Fibroblast of skin of scalp (primary cell): ENCODE measurements at places on chromosomes 12 and 14.
A peak's percentile ranks its signal among the peaks of the same experiment; 100 is the strongest.

DNA sequence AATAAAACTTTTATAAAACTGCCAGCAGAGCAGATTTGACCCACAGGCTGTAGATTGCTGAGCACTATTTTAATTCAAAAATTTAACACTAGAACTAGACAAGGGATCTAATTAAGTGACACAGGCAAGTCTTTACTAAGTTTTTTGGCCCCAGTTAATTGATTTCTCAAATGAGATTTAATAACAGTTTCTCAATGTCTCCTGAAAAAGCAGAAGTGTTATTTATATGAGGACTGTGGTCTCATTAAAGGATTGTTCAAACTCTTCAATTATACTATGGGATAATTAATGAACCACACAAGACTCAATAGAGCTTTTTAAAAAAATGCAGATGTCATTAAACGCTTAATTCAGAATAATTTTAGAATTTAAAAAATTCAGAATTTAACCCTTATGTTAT, 1.9 kb downstream of the HEATR5A start:
- no peak for DNase-seq

- no peak for DNase-seq
Observed at GRCh38 chr14:92568621-92569479, 55.3 kb downstream of the RIN3 start.

- no peak for DNase-seq
Observed at GRCh38 chr14:36522972-36523715, 3.1 kb upstream of the NKX2-1 start.

- peak; percentile 76 for DNase-seq
Observed at GRCh38 chr14:103109535-103110441, 13.5 kb upstream of the TNFAIP2 start.

DNA sequence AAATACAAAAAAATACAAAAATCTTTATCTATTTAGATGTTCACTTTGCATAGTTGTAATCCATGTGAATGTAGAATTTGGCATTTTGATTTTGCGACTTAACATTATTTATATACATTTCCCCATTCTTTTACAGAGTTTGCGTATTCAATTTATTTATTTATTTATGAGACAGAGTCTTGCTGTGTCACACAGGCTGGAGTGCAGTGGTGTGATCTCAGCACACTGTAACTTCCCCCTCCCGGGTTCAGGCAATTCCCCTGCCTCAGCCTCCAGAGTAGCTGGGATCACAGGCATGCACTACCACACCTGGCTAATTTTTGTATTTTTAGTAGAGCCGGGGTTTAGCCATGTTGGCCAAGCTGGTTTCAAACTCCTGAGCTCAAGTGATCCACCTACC, 25.3 kb upstream of the STRN3 start:
- no peak for DNase-seq

DNA sequence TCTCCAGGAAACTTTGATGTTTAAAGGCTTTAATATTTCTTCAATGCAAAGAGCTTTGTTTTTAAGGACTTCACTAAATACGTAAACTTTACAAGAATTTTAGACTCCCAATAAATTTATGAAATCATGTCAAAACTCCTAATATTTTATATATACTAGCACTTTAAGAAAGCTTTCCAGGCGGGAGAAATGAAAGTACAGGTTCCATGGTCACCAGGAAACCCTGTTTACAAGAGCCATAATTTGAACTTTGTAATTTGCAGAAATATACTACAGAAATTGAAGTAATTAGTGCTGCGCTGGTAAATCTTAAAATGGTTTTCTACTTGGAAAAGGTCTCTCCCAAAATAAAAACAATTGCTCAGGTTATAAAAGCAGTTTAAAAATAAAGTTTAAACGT, 8.8 kb downstream of the CCDC92 start:
- no peak for DNase-seq

- no peak for DNase-seq
Observed at GRCh38 chr14:75970989-75971388, 10.8 kb downstream of the TGFB3 start.
